ENCODE measurements at places on chromosomes 12 and 14. TPM values are rescaled to one million over a fixed set of nuclear protein-coding genes. Genes with fewer than 3 reads are reported as not detected.

DNA sequence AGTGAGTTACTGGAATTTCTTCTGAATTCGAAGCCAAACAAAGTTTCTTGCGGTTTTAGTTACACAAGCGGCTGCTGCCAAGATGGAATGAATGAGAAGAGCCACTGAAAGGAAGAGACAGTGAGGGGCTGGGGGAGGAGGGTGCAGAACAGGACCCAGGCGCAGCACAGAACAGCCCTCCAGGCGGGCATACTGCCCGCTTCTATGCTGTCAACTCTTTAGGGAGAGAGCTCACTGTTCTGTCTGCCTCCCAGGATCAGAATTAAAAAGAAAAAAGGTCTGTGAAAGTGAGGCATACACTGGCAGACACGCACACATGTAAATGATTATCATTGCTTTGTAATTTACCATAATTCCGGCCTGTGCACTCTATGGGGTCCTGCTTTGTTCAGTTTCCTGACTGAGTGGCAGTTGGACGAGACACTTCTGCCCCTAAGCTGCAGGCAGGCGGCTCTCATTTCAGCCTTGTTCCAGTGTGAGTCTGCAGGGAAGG, 231.6 kb downstream of the CACNA1C start:
- no peak for DNase-seq

GRCh38 chr14:35938770-35939169, 112.6 kb downstream of the BRMS1L start:
- no peak for DNase-seq

DNA sequence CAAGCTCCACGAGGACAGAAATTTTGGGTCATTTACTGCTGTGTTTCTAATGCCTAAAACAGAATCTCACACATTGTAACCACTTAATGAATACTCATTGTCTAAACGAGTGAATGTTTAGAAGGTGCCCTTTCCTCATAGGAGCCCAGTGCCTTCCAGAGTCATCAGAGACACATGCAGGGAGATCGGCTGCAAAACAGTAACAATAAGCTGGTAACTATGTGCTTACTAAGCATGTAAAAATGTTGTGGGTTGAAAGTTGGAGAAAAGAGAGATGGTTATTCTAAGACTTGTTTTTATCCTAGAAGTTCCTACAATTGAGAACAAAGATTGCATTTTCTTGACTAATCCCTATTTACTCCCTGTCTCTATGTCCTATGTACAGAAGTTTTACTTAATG, 7.4 kb downstream of the TESPA1 start:
- DNase-seq = no peak

- DNase-seq = peak; percentile 44
Observed at GRCh38 chr12:1013618-1014489, 22.8 kb downstream of the ERC1 start.

GRCh38 chr14:32246751-32247150, 43.7 kb upstream of the RNU6-8 start:
- no peak for DNase-seq

GRCh38 chr12:56897844-56898361, 36.3 kb downstream of the SDR9C7 start:
- DNase-seq = peak; percentile 20

Gene TPPP2
- not detected for total RNA-seq

Gene NXPH4
- 21.3 TPM for total RNA-seq

Measured in lower leg skin (tissue), 4 donors.